ENCODE measurements at places on chromosomes 3 and 15.

- DNase-seq, result no peak
Measured at GRCh38 chr15:90671216-90671615, 45.9 kb upstream of the BLM start.

GRCh38 chr3:6860954-6861624 lies at the start of gene GRM7:
TSS of gene GRM7 (plus strand) at chr3:6861115.
- DNase-seq, result no peak

DNA sequence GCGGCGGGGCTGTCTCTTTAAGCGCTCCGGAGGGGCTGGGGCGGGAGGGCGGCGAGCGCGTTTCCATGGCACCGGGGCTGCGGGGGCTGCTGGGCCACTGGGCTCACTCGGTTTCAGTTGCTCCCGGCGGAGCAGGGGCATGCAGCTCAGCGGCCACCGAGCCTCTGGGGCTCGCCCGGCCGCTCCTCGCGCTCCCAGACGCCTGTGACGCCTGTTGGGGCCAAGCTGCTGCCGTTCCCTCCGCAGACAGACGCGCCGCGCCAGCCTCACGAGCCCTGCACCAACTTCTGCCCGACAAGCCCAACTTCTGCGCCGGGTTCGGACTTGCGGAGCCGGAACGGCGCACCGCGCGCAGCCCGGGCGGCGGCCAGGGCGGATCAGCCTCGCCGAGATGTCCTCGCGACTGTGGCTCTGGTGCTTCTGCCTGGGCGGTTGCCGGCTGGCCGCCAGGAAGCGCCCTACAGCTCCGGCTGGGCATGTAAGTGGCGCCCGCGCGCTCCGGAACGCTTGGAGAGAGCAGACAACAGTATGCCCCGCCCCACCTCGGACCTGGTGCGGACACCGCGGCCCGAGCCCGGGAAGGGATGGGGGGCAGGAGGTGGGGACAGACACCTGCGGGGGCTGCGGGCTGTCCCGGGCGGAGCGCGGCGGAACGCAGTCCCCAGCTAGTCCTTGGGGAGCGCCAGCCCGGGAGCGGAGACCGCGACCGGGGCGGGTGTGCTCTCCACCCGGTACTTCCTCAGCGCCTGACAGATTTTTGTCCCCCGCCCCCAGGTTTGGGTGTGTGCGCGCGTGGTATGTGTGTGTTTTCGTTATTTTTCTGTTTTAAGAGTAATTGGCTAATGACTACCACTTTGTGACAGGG lies 154.1 kb upstream of the GOLIM4 start:
- no peak for DNase-seq

DNA sequence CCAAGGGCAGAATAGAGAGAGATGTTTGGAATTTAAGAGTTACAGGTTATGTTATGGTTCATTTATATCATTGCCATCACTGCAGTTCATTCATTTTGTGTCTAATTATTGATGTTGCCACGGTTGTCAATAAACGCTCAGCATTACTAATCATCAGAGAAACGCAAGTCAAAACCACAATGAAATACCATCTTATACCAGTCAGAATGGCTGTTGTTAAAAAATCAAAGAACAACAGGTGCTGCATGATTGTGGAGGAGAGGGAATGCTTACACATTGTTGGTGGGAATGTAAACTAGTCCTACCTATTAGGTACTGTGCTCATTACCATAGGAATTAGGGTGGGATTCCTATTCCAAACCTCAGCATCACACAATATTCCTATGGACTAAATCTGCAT lies 350.5 kb downstream of the TIGIT start:
- DNase-seq, result no peak

GRCh38 chr3:168802766-168803165 lies 707.0 kb upstream of the GOLIM4 start:
- no peak for DNase-seq

DNA sequence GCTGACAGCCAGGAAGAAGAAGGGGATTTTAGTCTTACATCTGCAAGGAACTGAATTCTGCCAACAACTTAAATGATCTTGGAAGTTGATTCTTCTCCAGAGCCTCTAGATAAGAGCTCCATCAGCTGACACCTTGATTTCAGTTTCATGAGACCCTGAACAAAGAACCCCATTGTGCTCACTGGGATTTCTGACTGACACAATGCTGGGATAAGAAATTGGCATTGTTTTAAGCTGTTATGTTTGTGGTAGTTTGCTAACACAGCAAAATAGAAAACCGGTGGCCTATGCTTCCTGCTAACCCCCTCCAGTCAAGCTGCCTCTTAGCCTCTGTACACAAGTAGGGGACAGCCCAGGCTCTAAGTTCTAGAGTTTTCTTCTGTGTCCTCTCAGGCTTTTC lies 36.2 kb downstream of the MASP1 start:
- no peak for DNase-seq

GRCh38 chr15:85867250-85867649 lies 72.5 kb upstream of the KLHL25 start:
- no peak for DNase-seq

DNA sequence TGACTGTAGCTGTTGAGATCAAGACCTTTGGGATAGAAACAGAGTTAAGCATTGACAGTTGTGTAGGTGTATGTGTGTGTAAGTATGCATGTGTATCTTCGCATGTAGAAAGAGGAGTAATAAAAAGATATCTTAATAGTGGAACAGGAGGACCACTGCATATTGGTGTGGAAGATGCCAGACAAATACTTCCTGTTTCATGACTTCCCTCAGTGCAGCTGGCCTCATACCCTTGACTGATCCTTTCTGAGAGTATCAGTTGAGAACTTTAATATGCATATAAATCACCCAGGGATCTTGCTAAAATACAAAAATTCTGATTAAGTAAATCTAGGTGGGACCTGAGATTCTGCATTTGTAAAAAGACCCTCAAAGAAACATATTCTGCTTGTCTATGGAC lies 8.5 kb upstream of the ZBED2 start:
- DNase-seq, result no peak

DNA sequence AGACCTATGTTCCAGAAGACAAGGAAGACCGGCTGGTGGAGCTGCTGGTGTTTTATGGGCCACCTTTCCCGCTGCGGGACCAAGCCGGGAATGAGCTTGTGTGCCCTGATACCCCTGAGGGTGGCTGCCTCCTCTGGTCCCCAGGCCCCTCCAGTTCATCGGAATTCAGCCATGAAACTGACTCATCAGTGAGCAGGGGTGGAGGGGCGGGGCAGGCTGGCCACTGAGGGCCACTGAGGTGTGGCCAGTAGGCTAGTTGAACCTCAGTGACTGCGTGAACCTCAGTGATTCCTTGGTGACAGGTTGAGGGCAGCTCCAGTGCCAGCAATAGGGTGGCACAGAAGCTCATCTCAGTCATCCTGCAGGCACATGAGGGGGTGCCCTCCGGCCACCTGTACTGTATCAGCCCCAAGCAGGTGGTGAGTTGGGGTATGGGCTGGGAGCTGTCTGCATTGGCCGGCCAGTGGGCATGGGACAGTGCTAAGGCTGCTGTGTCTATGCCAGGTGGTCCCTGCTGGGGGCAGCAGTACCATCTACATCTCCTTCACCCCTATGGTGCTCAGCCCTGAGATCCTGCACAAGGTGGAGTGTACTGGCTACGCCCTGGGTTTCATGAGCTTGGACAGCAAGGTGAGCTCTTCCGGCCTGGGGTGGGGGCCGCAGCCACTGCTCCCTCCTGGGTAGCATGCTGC lies 20.3 kb downstream of the ACAA1 start:
- no peak for DNase-seq

DNA sequence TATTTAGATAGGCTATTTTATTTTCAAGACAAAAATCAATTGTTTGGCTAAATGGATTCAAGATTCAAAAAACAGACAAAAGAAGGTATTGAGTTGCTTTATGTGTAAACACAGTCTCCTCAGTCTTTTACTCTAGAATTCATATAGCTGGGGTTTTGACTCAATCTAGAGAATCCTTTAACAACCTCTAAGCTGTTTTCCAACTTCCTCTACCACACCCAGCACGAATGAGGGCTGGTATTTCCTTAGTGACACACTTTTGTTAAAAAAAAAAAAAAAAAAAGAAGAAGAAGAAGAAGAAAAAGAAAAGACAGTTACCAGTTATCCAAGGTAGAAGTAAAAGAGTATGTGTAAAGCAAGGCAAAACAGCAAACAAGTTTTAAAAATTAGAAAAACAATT lies 732.8 kb upstream of the GOLIM4 start:
- no peak for DNase-seq

GRCh38 chr3:10219737-10220136 lies 28.5 kb upstream of the TATDN2 start:
- DNase-seq, result no peak

- DNase-seq, result no peak
Measured at GRCh38 chr3:113571360-113571759, 39.0 kb downstream of the SIDT1 start.

GRCh38 chr15:63089260-63090043 lies 32.2 kb upstream of the LACTB start:
- no peak for DNase-seq

- DNase-seq, result no peak
Measured at GRCh38 chr3:60633644-60634043, 617.6 kb downstream of the FHIT start.

- DNase-seq, result no peak
Measured at GRCh38 chr3:192371870-192372400, 355.4 kb downstream of the FGF12 start.

DNA sequence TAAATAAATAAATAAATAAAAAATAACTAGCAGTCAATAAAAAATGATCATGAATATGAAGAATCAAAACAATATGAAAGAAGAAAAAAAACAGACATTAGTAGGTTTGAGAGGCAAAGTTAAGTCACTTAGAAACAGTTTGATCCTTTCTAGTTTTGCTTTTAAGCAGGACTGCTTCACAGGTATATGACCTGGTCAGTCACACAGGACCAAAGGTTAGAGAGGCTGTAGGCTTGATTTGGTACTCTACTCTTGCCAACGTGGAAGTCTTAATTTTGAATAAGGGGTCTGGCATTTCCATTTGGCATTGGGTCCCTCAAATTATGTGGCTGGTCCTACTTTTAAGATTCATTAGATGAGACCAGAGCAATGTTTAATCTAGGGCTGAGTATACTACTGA lies 441.7 kb upstream of the NECTIN3 start:
- no peak for DNase-seq

DNA sequence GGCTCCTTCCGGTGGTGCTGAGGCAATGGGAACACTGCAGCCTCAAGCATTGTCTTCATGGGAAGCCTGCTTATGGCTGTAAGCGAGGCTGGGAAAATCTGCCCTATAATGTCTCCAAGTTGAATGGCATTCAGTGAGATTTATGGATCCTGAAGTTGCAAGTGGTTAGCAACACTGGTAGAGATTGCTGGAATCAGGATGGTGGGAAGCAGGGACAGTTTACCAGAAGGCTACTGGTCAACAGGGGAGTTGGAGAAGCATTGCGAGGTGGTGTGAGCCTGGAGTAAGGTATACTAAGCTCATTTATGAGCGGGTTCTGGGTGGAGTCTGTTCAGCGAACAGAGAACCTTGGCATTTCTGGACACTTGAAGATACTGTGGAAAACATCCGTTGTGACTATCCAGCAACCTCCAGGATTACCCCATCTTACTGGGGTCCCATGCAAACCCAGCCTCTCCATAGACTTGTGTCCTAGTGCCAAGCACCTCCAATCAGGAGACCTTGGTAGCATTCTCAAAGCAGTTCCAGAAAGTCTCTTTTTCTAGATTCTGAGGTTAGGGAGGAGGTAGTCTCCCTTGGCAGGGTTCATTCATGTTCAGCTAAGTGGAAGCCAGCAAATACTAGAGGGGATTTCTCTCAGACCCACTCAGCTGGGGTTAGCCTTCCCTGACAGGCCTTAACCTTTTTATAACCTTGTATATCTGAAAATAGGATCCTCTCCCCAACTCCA lies 7.3 kb downstream of the RPSA start:
- no peak for DNase-seq

DNA sequence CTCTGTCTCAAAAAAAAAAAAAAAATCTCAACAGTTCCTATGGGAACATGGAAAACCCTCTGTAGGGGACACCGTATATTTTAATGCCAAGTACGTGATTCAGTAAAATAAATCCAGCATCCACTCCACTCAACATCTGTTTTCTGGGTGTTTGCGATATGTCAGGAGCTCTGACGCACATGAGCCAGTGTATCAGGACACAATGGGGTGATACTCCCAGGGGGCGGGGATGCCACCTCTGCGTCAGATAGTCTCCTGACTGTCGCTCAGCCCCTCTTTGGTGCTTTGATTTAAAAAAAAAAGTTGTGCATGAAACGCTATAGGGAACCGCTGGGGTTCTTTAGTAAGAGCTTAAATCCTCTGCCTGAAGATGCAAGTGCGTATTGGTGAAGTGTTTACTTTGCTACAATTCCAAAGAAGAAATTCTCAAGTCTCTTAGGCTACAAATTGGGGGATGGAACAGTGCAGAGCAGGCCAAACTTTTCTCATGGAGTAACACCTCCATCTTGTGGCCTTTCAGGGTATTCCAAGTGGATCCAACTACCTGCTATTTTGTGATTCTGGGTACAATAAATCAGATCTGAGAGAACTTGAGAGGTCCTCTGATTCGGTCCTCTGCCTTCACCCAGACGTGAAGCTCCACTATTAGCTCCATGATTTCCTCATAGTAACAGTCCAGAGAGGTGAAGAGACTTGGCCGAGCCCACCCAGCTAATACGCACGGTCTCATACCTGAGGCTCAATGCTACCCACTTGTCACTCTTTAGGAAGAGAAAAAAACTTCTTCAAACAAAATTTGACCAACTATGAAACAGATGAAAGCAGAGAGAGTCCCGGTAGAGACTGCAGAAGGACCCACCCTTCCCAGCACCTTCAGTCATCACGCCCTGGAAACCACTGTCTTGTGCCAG lies 9.3 kb upstream of the NR2E3 start:
- no peak for DNase-seq

DNA sequence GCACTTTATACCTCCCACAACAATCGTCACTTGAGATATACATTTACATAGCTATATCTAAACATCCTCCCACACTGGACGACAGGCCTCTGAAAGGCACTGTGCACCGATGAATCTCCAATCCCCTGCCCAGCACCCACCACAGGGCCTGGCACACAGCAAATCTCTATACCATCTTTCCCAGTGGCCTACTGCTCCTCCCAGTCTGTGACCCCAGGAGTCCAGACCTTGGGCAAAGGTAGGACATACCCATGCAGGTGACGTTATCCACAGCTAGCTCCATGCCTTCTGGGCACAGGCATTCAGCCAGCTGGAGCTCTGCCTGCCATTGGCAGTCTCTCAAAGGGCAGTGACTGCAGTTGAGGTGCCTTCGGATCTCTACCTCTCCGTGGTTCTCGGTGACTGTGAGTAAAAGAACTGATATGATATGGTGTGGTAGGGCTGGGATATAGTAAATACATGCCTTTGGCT lies 5.8 kb downstream of the LTK start:
- no peak for DNase-seq

GRCh38 chr3:71063773-71064290 lies 519.7 kb downstream of the FOXP1 start:
- peak; percentile 24 for DNase-seq

DNA sequence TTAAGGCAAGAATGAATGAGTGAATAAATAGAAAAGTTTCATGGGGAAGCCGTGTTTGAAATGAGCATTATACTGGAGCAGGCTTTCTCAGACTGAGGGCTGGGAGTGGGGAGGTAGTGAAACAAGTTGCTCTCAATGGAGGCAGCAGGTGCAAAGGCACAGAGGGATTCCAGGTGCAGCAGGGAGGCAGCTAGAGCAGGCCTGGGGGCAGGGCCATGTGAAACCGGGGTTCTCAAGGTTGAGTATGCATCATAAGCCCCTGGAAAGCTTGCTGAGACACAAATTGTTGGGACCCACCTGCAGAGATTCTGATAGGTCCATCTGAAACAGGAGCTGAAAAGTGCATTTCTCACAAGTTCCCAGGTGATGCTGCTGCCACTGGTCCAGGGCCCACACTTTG lies 45.3 kb downstream of the BFSP2 start:
- DNase-seq, result no peak
